ENCODE measurements at places on chromosomes 16 and 17.

GRCh38 chr16:9365370-9365728, 273.9 kb downstream of the HAPSTR1 start:
- no peak for DNase-seq

DNA sequence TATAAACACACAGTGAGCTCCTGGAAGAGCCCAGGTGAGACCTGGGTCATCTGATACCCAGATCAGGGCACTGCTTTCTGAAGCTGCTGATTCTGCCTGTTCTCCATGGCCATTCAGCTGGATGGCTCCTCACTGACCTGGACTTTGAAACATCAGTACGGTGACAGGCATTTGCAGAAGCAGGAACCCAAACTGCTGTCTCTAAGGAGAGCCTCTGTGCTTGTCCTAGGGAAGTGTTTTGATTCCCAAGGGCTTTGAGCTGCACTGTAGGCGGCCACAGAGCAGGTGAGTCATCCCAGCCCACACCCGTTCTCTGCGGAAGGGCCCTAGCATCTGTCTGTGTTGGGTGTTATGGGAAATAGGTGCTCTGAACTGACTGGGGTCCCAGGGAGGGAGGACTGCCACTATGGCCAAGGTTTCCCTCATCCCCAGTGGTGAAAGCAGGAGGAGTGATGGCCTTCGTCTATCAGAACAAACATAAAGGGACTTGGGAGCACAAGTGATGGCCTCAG, 60.7 kb upstream of the ADCY9 start:
- DNase-seq, result no peak

- DNase-seq, result no peak
Observed at GRCh38 chr17:35255316-35255715, 12.4 kb downstream of the SLFN5 start.

DNA sequence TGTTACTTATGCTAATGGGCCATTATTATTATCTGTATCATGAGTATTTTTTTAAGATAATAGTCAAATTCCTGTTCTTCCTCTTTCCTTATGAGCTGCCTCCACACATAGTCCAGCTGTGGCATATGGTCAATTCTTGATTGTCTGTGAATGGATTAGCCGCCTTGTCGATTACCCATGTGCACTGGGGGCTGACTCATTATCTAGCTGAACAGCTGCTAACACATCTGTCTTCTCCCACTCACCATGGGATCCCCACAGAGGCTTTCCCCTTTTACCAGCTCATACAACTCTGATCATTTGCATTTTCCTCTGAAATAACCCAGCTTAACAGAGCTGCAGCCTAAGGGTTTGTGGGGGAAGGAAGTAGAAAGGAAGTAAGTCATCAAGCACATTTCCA, 915.0 kb downstream of the CDH11 start:
- no peak for DNase-seq

DNA sequence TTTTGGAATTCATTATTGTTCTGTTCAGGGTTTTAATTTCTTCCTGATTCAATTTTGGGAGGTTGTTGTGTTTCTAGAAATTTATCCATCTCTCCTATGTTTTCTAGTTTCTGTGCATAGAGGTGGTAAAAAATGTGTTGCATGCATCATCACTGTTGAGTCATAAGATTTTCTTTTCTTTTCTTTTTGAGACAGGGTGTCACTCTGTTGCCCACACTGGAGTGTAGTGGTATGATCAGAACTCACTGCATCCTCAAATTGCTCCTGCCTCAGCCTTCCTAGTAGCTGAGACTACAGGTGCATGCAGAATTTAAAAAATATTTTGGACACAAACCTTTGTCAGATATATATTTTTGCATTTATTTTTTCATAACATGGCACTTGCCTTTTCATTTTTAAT, 184.8 kb downstream of the BCAS3 start:
- DNase-seq, result no peak

- DNase-seq, result no peak
Observed at GRCh38 chr16:78244131-78244895, 144.9 kb downstream of the WWOX start.

GRCh38 chr17:61280338-61280737, 119.3 kb upstream of the TBX2 start:
- DNase-seq, result no peak

DNA sequence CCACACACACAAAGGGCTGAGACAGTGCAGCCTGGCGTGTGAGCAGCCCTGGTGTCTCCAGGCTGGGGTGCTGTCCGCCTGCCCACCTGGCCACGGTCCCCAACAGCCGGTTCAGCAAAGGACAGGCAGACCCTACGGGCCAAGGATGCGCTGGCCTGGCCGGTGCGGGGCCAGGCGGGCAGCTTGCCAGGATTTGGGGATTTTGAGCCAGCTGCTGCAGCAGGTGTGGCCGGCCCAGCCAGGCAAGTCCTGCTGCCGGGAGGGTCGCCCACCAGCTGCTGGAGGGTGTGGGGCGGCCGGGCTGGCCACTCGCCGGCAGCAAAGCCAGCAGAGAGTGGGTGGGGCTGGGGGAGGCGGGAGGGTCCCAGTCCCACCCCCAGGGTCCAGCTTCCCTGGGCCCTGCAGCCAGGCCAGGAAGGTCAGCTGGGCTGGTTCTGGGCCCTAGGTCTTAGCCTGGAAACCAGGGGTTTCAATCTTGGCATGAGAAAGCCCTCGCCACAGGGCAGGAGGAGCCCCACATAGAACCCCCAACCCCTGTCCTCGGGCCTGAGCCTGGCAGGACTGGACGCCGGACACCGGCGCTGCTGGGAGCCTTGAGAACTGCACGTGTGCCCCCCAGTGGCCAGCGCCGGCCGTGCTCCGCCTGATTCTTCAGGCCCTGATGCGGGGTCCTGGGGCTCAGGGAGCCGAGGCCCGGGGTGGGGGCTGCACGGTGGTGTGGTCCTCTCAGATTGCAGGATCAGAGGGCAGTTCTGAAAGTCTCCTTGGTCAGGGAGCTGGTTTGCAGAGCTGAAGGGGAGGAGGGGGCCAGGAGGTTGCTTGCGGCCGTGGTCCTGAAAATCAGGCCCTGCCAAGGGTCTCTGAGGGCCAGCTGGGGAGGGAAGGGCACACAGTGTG, 17.6 kb upstream of the SSTR5 start:
- no peak for DNase-seq

- DNase-seq, result no peak
Observed at GRCh38 chr16:50183316-50183715, 30.2 kb downstream of the TENT4B start.

DNA sequence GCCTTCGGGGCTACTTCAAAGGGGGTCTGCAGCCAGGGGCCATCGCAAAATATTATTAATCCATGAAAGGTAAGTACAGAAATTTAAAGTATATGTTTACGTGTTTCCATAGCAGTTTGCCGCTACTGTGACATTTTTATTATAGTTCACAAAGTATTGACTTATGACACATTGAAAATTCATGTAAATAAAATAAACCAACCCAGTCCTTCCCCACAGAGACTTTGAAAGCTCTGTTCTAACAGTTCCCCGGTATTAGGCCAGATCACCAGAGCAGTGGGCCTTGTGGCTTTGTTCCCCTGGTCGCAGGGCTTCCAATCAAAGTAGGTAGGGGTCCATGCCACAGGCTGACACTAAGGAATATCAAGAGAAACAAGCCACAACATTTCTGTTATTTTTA, 13.9 kb downstream of the KIAA0753 start:
- DNase-seq, result no peak

- DNase-seq, result no peak
Observed at GRCh38 chr16:62363501-62363900, 327.3 kb upstream of the CDH8 start.

- no peak for DNase-seq
Observed at GRCh38 chr17:82638183-82638773, 10.0 kb downstream of the WDR45B start.

- DNase-seq, result no peak
Observed at GRCh38 chr16:69111216-69111875, 5.9 kb downstream of the HAS3 start.

Data from RWPE2 (cell line).